ENCODE measurements at places on chromosomes 5 and 9. TPM values are rescaled to one million over a fixed set of nuclear protein-coding genes. Genes with fewer than 3 reads are reported as not detected.

The CDKN2AIPNL gene
- total RNA-seq: 62.0 TPM

The LCN1 gene
- not detected for total RNA-seq

The RELL2 gene
- 6.2 TPM for total RNA-seq

The TRIM23 gene
- total RNA-seq: 14.0 TPM

The LHX6 gene
- total RNA-seq: 1.0 TPM

The PCDHA8 gene
- total RNA-seq: 1.9 TPM

The PCDH12 gene
- not detected for total RNA-seq

The AQP7 gene
- not detected for total RNA-seq

The FOXD4L6 gene
- not detected for total RNA-seq

The IL17B gene
- total RNA-seq: not detected

The MYOT gene
- total RNA-seq: not detected

The GPX8 gene
- 68.9 TPM for total RNA-seq

The DMRTA1 gene
- 5.6 TPM for total RNA-seq

The PANK3 gene
- 111 TPM for total RNA-seq

The PCDHGA4 gene
- total RNA-seq: 5.0 TPM

The STPG3 gene
- total RNA-seq: not detected

The SOX30 gene
- not detected for total RNA-seq

The LCN15 gene
- total RNA-seq: 0.47 TPM

The FLT4 gene
- 5.0 TPM for total RNA-seq

The PCDHGB7 gene
- 19.3 TPM for total RNA-seq

The PCDHB13 gene
- 3.3 TPM for total RNA-seq

The ENTREP1 gene
- 25.8 TPM for total RNA-seq

The GPRIN1 gene
- 4.8 TPM for total RNA-seq

The ADGRV1 gene
- 97.6 TPM for total RNA-seq
